IPS DF 19.7 (cell line): ENCODE measurements at places on chromosomes 5 and 9.
A peak's percentile ranks its signal among the peaks of the same experiment; 100 is the strongest.

DNA sequence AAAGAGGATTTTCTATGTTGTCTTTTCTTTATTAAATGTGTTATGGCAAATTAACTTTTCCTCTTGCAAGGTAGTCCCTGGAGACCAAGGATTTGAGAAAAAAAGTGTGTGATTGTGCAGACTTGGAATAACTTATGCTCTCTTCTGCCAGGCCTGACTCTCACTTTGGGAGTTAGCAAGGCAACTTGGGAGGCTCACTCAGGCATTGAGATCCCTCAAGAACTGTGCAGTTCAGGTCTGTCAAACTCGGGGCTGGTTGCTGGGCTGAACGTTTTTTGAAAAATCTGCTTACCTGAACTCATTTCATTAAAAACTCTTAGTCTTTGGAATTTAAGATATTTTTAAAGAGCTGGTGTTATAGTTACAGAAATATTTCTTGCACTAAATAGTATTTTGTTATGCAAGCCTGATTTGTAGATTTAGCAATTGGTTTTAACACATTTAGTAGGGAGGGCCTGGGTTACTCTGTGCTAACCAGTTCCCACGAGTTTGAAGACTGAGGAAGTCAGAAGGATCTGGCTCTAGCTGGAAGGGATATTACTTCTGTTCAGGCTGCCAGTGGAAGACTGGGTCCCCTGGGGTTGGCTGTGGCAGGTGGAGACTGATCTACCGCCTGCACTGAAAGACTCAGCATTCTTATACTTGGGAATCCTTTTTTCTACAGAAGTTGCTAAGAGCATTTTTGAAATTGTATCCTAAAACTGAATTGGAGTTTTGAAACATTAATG, 150.4 kb upstream of the PCSK5 start:
- DNase-seq = no peak

- DNase-seq = peak; percentile 80
Measured at GRCh38 chr9:112041536-112042243, 133.4 kb downstream of the SUSD1 start.

GRCh38 chr9:123201083-123201482, 67.3 kb downstream of the STRBP start:
- DNase-seq = no peak

GRCh38 chr9:12973710-12974109, 198.9 kb downstream of the LURAP1L start:
- DNase-seq = no peak

DNA sequence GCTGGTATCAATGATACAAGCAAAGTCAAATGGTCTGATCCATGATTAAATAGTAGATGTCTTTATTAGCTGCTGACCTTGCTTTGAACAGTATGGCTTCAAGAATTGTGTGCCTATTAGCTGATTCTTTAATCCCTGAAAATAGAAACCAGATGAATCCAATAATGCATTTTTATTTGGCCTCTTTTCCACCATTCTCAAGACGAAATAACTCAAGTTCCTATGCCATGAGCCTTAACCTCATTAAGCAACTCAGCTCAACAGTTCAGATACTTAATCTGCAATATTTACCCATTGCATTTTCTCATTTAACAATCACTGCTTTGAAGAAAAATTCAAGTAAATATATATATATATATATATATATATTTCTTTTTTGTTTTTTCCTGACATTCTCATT, 588.6 kb upstream of the MEF2C start:
- DNase-seq = no peak

DNA sequence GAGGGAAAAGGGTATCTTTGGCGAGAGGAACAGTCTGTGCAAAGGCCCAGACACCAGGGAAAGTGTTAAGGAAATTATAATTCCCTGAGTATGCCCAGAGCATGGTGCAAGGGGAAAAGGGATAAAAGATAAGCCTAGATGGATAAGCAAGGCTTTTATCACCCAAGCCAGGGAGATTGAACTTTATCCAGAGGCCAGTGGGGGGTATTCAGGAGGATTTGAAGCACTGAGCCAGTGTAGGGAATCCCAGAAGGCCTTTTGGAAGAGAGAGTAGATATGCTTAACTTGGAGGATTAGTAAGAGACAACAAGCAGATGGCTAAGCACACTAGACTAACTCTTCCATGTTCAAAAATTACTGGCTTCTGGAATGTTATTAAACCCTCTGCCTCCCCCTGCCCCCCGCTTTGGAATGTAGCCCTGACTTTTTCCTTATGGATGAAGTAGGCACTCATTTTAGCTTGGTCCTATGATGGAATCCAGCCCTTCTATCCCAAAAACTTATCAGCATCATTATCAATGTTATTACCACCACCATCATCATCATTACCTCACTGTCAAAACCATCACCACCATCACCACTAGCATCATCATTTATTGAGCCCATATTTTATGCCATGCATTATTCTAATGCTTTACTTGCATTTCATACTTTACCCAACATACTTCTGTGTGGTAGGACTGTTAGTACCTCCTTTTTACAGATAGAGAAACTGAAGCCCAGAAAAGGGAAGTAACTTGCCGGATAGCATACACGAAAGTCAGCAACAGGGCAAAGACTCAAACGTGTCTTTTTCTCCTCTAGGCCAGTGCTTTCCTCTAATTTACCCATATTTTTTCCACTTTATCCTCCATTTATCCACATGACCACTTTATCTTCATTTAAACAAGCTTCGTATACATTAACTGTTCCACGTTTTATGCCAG, 237.0 kb downstream of the PAPPA start:
- DNase-seq = no peak

DNA sequence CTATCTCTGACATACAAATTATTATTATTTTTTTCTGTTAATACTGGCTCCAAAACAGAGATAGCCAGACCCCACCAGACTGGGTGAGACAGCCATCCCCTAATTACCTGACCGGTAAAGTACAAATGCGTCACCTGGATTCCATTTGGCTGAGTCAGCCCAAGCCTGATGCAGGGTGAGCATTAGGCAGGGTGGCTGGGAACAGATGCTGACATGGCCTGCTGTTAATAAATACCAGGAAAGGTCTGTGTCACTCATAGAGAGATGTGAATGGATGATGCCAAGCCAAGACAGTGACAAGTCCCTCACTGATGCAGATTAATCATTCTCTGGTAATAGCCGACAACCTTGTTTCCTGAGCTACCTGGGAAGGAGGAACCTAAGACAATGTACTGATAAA, 183.5 kb downstream of the TRIM32 start:
- peak; percentile 40 for DNase-seq

- DNase-seq = no peak
Measured at GRCh38 chr5:167415779-167416746, 875.4 kb upstream of the WWC1 start.

- DNase-seq = no peak
Measured at GRCh38 chr5:73796164-73797131, 170.5 kb downstream of the ARHGEF28 start.

DNA sequence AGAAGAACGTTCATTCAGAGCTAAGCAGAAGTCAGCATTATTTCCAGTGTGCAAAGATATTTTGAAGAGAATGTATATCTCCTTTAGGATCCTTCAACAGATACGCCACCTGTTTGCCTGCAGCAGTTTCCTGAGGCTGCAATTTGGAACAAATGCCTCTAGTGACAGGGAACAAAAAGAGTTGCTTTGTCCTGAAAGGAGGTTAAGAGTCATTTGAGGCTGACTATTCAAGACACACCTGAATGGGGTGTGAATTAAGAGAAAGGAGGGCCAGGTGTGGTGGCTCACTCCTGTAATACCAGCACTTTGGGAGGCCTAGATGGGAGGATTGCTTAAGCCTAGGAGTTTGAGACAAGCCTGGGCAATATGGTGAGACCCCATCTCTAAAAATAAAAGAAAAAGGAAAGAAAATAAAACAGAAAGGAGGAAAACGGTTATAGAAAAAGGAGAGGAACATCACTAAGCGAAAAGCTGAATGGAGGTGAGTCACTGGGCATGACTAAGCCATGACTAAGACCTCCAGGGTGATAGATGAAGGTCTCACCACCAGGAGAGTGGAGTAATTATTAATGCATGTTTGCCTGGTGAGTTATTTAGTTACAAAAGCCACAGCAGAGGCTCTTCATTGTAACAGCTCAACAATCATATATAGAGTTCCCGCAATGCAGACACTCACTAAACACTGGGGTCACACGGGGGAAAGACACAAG, 255.2 kb upstream of the TNC start:
- DNase-seq = no peak

- no peak for DNase-seq
Measured at GRCh38 chr5:153676406-153676805, 185.9 kb downstream of the GRIA1 start.

DNA sequence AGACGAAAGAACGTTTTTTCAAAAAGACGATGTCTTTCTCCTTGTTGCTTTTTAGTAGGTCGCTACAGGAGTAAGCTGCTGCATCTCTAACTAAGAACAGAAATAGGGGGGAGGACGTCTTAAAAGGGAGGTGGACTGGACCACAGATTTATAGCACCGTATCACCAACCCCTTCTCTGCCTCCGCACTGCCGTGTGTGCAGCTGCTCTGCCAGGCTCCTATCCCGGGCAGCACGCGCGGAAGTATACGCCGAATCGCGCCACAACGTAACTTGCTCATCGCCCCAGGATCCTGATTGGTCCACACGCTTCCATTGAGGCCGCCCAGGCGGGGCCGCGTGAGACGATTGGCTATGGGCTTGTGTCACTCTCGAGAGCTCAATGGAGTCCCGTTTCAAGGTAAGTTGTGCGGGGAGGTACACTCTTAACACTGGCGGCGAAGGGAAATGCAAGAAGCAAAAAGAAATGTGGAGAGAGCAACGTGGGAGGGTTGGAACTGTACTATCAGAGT, at the start of gene ELAVL2:
Gene ELAVL2, minus strand, starts transcription at position 121 of the 510 bp plus-strand sequence. CDS start 64,006 bp downstream, outside the sequence.
- peak; percentile 98 for DNase-seq

- no peak for DNase-seq
Measured at GRCh38 chr5:89397096-89397495, 514.1 kb upstream of the MEF2C start.

- no peak for DNase-seq
Measured at GRCh38 chr5:50501491-50502228, 60.6 kb upstream of the EMB start.

DNA sequence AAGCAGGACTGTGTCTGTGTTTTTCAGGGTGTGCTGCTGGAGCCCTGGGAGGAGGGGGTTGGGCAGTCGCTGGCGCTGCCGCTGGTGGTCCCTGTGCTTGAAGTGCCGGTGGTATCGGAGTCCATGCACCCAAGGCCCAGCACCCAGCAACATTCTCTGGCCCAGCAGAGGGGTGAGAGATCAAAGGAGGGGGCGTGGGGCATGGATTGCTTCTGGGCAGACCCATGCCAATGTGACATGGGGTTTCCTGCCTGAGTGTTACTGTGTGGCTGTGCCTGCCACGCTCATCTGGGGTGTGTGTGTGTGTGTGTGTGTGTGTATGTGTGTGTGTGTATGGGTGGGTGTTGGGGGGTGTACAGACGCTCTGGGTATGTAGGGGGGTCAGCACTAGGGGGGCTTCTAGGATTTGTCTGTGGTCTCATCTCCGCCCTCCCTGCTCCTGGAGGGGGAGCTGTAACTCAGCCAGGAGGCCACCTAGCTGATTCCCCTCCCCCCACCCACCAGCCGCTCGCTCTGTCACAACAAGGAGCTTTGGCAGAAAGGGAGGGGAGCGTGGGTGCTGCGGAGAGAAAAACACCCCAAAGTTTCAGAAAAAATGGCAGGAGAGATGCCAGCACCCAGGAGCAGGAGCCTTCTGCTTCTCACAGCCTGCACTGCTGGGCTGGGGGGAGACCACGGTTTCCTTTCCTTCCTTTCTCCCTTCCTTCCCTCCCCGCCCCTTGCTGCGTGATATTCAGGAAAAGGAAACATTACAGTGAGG, 35.9 kb upstream of the HSPA9 start:
- no peak for DNase-seq

DNA sequence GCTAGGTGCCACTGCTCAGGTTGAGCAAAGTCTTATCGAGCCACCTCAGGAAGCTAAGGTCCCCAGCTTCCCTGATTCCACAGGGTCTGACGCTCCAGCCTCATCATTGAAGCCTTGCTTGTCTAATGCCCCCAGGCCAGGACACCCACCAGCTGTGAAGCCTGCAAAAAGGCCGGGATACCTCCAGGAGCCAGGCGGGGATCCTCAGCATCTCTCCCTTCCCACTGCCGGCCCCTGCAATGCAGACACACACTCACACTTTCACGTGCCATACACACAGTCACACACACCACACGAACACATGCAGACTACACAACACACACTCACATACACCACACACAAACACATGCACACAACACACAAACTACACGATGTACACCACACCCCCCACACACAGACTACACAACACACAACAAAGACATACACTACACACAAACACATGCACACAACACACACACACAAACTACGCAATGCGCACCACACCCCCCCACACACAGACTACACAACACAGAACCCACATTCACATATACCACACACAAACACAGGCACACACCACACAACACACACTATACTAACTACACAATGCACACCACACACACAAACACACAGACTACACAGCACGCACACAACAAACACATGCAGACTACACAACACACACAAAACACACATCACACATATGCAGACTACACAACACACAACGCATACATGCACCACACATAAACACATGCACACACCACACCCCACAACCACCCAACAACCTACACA, 17.8 kb upstream of the S1PR3 start:
- DNase-seq = no peak

- DNase-seq = no peak
Measured at GRCh38 chr5:54518146-54518817, 723 bp downstream of the SNX18 start.

- no peak for DNase-seq
Measured at GRCh38 chr5:58370606-58371005, 89.3 kb downstream of the PLK2 start.

GRCh38 chr5:104247260-104247659, 684.7 kb upstream of the NUDT12 start:
- no peak for DNase-seq

- DNase-seq = no peak
Measured at GRCh38 chr5:128192368-128192767, 108.8 kb downstream of the SLC12A2 start.

DNA sequence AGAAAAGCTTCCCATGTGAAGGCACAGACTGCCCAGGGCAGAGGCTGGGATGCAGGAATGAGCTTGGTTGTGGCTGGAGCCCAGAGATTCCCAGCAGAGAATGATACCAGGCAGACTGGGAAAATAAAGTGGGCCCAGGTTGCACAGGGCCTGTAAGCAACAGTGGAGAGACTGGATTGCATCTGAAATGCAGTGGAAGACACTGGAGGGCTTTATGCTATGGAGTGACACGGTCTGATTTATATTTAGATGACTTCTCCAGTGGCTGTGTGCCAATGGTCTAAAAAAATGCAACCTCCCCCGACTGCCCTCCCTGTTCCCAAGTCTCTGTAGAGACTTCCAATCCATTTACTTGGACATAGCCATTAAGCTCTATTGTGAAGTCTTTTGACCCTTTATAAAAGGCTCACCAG, 951.1 kb upstream of the DMAC1 start:
- DNase-seq = no peak

GRCh38 chr9:100216178-100216787, 117.2 kb downstream of the INVS start:
- DNase-seq = peak; percentile 59

GRCh38 chr9:113131689-113132151, 19.1 kb upstream of the SLC31A2 start:
- peak; percentile 30 for DNase-seq

- no peak for DNase-seq
Measured at GRCh38 chr9:116081435-116082115, 72.0 kb upstream of the PAPPA start.
